ENCODE measurements at places on chromosomes 3 and 15.

GRCh38 chr15:97978401-97979139, 18.1 kb downstream of the ARRDC4 start:
- DNase-seq = no peak

- DNase-seq = no peak
These were observed 62.9 kb upstream of the ULK4 start for GRCh38 chr3:42024591-42025351.

DNA sequence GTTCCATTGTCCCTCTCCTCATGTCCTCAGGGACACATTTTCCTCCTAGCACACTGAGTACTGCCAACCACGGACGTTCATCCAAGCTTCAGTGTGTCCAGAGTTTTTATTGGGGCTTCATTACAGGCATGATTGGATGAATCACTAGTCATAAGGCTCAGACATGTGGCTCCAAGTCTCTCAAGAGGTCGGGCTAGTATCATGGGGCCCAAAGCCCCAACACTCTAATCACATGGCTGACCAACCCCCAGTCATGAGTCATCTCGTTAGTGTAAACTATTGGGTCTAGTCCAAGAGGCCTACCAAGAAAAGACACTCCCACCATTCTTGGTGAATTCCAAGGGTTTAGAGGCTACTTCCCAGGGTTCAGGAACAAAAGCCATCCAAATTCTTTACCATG, 4.4 kb downstream of the TERC start:
- no peak for DNase-seq

DNA sequence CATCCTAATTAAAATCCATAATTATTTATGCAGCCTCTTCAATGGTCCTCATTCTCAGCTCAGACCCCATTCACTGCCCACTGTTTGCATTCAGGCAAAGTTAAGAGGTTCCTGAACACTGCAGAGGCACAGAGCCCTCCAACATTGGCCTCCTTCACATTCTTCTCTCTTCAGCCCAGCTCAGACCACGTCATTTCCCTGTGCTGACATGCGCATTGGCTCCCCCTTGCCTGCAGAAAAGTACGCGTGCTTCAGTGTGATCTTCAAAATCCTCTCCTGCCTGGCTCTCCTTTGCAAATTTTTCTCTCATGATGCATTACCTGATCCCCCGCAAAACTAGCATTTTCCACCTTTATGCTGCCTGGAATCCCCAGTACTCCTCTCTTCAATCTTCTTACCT, 552.3 kb downstream of the NTRK3 start:
- no peak for DNase-seq

GRCh38 chr3:64186667-64187064, 38.6 kb downstream of the PRICKLE2 start:
- no peak for DNase-seq

GRCh38 chr3:11248596-11248995, 23.6 kb upstream of the ATG7 start:
- no peak for DNase-seq

GRCh38 chr15:84992157-84992944, 10.7 kb downstream of the PDE8A start:
- DNase-seq = peak; percentile 83

DNA sequence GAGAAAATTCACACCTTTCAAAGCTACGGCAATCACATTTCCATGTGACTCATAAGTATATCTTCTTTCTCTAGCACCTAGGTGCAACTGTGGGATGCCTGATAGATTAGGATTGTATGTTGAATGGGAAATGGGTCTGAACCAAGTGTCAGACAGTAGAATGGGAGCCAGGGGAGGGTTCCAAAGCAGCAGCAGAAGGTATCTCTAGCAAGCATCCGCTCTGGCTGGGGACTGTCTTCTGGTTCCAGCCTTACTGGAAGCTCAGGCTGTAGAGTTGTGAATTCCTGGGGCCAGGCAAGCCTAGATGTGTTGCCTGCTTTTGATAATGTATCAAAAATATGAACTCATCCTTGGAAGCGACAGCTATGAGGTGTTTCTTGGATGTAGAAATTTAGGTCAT, 2.1 kb upstream of the CHL1 start:
- DNase-seq = no peak

- no peak for DNase-seq
These were observed 7.8 kb downstream of the VWA5B2 start for GRCh38 chr3:184237211-184237610.

- no peak for DNase-seq
These were observed 11.9 kb downstream of the TAGLN3 start for GRCh38 chr3:112010636-112011035.

DNA sequence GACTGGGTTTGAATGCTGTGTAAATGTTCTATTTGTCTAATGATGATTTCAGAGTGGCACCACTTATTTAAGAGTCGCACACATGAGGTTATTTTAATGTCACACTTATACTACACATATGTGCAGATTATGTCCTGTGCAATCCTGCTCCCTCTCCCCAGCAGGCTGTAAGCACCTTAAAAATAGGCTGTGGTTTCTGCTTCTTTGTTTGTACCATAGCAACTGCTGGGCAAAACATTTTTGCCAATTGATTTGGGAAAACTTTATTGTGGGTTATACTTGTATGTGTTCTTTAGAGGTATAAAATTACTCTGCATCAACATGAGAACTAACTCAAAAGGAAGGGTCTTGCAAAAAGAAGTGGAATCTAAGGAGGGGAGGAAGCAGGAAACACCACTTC, 318.5 kb downstream of the NTRK3 start:
- DNase-seq = no peak

- DNase-seq = no peak
These were observed 616.0 kb upstream of the NAALADL2 start for GRCh38 chr3:174243171-174243570.

- DNase-seq = no peak
These were observed 152.8 kb downstream of the CHDH start for GRCh38 chr3:53693451-53693850.

- DNase-seq = no peak
These were observed 37.2 kb downstream of the EEFSEC start for GRCh38 chr3:128190501-128190900.
